ENCODE measurements at places on chromosomes 12 and 14.

- DNase-seq: no peak
Observed at GRCh38 chr14:96160913-96161310, 43.7 kb upstream of the BDKRB2 start.

DNA sequence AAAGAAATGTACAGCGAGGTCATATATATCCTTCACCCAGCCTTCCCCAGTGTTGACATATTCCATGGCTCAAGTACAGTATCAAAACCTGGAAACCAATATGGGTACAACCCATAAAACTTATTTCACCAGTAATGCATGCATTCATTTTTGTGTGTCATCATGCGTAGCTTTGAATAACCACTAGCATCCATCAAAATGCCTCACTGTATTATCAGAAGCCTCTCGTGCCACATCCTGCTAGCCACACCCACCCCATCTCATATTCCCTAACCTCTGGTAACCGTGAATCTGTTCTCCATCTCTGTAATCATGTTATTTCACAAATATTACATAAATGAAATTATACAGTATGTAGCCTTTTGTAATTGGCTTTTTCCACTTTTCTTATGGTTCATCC, 314.3 kb downstream of the RAD51B start:
- DNase-seq: no peak

- DNase-seq: no peak
Observed at GRCh38 chr12:68377881-68378280, 45.7 kb upstream of the MDM1 start.

- no peak for DNase-seq
Observed at GRCh38 chr12:12700254-12700653, 4.3 kb upstream of the GPR19 start.

- DNase-seq: no peak
Observed at GRCh38 chr14:104254735-104255400, 116.5 kb downstream of the KIF26A start.

DNA sequence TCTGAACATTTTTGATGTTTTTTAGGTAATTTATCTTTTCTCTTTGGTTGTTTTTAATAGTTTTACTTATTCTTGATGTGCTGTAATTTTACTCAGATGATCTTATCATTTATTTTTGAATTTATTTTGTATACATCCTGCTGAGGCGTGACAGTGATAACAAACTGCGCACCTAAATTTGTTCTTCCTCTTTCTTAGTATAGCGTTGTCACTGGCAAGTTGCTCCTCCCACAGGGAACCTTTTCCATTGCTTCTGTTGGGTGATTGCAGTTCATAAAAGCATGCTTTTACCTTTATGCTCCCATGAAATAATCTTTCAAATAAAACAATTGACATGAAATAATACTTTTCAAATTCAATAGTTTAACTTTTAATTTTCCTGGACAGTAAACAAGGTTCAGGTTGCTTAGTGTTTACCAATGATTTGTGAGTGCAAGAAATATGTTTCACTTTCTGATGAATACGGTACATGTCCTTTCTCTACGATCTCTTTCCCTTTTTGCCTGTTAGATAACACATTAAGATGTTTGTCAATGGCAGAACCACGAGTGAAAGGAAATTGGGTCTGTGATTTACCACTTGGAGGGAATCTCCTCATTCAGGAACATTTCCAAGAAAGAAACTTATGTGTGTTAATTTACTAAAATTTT, 223.3 kb downstream of the CCDC91 start:
- DNase-seq: no peak

All from stimulated activated CD8-positive, alpha-beta memory T cell treated with anti-CD3 and anti-CD28 coated beads, Interleukin-4, amount 100 ng/mL, for 4 hours (primary cell).